Smooth muscle cell of the brain vasculature (primary cell): ENCODE measurements at places on chromosomes 1 and 21.
A peak's percentile ranks its signal among the peaks of the same experiment; 100 is the strongest.

DNA sequence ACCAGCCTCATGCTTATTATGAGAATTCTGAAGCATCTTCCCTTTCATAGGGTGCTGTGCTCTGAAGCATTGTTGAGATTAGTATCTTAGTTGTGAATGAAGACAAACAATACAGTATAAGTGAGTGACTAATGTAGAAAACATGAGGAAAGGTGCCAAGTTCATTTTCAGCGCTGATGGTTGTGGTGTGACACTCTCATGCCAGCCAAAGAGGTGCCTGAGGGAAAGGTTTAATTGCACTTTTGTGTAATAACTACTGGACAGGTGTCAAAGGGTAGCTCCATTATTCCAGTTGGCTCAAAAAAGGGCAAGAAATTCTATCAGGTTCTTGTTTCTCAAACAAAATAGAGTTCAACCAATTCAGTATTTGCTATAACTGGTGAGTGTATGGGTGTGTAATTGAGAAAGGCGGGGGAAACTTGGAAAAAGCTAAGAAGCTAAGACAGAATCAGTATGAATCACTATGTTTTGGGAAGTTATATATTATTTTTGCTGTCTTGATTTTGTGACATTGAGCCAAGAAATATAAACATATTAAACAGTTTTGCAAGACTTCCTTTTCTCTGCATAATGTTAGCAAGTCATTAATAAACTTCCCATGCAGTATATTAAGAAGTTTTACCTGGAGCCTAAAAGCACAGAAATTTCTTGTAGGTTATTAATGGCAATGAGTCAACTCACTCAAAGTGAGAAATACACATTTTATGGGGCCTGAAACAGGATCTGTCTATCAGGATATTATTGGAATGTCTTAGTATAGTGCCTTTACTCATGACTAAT lies 31.8 kb downstream of the KCNK2 start:
- peak; percentile 40 for DNase-seq

- no peak for DNase-seq
These were observed 11.5 kb upstream of the HCRTR1 start for GRCh38 chr1:31605908-31606427.

DNA sequence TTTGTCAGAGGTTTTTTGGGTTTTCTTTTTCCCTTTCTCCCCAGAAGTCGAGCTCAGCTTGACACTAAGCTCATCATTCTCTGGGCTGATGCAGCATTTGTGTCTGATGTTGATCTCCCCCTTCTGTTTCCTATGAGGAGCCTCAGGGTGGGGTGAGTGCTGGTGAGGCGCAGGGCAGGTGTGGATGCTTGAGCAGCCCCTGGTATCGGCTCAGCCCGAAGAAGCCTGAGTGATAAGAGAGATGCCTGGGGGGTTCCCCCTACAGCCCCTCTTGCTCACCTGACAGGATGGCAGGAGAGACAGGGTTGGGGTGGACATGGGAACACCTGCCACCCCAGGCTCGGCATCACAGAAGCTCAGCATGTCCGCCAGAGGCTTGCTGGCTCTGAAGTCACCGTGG lies 239.0 kb downstream of the RHOU start:
- DNase-seq, result no peak

DNA sequence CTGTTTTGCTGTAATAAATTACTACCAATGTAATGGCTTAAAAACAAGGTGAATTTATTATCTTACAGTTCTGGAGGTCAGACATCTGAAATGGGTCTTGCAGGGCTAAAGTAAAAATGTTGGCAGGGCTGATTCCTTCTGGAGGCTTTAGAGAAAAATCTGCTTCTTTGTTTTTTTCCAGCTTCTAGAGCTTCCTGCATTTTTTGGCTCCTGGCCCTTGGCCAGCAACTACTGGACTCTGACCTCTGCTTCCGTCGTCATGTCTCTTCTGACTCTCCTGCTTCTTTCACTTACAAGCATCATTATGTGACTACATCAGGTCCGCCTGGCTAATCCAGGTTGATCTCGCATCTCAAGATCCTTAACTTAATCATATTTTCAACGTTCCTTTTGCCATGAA lies 350.9 kb downstream of the S1PR1 start:
- no peak for DNase-seq

- DNase-seq, result peak; percentile 69
These were observed 21.7 kb upstream of the ZNF362 start for GRCh38 chr1:33234588-33234990.

GRCh38 chr1:39568208-39568607 lies 8.4 kb downstream of the PABPC4 start:
- no peak for DNase-seq

GRCh38 chr21:31347435-31348032 lies 3.5 kb upstream of the TIAM1 start:
- no peak for DNase-seq

- DNase-seq, result no peak
These were observed 155.2 kb downstream of the GABPA start for GRCh38 chr21:25890001-25890400.
